Activated naive CD8-positive, alpha-beta T cell treated with anti-CD3 and anti-CD28 coated beads for 36 hours (primary cell): ENCODE measurements at places on chromosomes 5 and 9.

GRCh38 chr9:2473681-2474080, 147.9 kb upstream of the VLDLR start:
- H3K27ac ChIP-seq = no peak overlapping the region
- H3K36me3 ChIP-seq = no peaks in the 10 kb centered on the region
- no peaks in the 10 kb centered on the region for H3K4me1 ChIP-seq
- H3K27me3 ChIP-seq = peaks cover 11% of the 10 kb centered on the region

DNA sequence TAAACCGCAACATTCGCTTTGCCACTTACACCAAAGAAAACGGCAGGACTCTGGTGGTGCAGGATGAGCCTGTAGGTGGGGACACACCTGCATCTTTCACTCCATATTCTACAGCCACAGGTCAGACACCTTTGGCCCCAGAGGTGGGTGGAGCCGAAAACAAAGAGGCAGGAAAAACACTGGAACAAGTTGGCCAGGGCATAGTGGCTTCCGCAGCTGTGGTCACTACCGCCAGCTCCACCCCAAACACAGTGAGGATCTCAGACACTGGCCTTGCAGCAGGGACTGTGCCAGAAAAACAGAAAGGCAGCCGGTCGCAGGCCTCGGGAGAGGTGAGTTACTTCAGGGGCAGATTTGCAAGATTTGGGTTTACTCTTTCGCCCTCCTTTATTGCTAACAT, 33.8 kb downstream of the KDM3B start:
- DNase-seq = no peak
- H3K27me3 ChIP-seq = no peaks in the 10 kb centered on the region
- H3K4me1 ChIP-seq = no peaks in the 10 kb centered on the region
- H3K36me3 ChIP-seq = peaks cover 8% of the 10 kb centered on the region

- peaks cover 3% of the 10 kb centered on the region for H3K4me1 ChIP-seq
- H3K27ac ChIP-seq = no peak overlapping the region
- no peak overlapping the region for H3K4me3 ChIP-seq
- peaks cover 4% of the 10 kb centered on the region for H3K27me3 ChIP-seq
- H3K36me3 ChIP-seq = no peaks in the 10 kb centered on the region
These were observed 572.1 kb downstream of the TLE4 start for GRCh38 chr9:80143899-80144298.

DNA sequence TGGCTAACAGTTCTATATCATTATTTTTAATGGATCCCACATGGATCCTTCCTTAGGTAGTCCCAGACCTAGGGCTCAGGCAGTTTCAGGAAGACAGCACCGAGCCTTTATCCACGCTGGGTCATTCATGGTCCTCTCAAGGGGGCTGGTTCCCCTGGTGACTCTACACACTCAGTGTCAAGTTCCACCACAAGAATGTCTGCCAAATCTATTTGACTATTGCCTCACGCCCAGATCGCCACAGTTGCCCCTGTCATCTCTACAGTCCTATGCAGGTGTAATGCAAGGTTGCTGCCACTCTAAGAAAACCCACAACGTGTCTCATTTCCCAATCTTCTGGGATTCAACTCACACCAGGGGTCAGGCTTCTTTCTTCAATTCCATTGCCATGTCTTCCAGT, 8.0 kb upstream of the ZNF366 start:
- no peak for DNase-seq
- H3K4me3 ChIP-seq = no peak overlapping the region
- H3K36me3 ChIP-seq = no peaks in the 10 kb centered on the region
- peaks cover 13% of the 10 kb centered on the region for H3K4me1 ChIP-seq
- H3K27me3 ChIP-seq = peaks cover 15% of the 10 kb centered on the region
- no peak overlapping the region for H3K27ac ChIP-seq

GRCh38 chr5:159286420-159287035, 23.4 kb downstream of the UBLCP1 start:
- no peak for DNase-seq
- no peaks in the 10 kb centered on the region for H3K27me3 ChIP-seq
- no peak overlapping the region for H3K4me3 ChIP-seq
- H3K27ac ChIP-seq = no peak overlapping the region
- no peaks in the 10 kb centered on the region for H3K4me1 ChIP-seq

GRCh38 chr9:105051897-105052296, 123.9 kb upstream of the ABCA1 start:
- peaks cover 4% of the 10 kb centered on the region for H3K36me3 ChIP-seq
- H3K27ac ChIP-seq = no peak overlapping the region

- H3K4me3 ChIP-seq = no peak overlapping the region
- H3K36me3 ChIP-seq = no peaks in the 10 kb centered on the region
- no peaks in the 10 kb centered on the region for H3K27me3 ChIP-seq
- no peak for DNase-seq
These were observed 1.9 kb upstream of the DCAF10 start for GRCh38 chr9:37798677-37799076.

GRCh38 chr9:19087106-19088000, 15.4 kb downstream of the HAUS6 start:
- H3K36me3 ChIP-seq = peaks cover 17% of the 10 kb centered on the region
- no peak overlapping the region for H3K4me3 ChIP-seq
- H3K27me3 ChIP-seq = no peaks in the 10 kb centered on the region
- no peak for DNase-seq
- no peak overlapping the region for H3K27ac ChIP-seq

DNA sequence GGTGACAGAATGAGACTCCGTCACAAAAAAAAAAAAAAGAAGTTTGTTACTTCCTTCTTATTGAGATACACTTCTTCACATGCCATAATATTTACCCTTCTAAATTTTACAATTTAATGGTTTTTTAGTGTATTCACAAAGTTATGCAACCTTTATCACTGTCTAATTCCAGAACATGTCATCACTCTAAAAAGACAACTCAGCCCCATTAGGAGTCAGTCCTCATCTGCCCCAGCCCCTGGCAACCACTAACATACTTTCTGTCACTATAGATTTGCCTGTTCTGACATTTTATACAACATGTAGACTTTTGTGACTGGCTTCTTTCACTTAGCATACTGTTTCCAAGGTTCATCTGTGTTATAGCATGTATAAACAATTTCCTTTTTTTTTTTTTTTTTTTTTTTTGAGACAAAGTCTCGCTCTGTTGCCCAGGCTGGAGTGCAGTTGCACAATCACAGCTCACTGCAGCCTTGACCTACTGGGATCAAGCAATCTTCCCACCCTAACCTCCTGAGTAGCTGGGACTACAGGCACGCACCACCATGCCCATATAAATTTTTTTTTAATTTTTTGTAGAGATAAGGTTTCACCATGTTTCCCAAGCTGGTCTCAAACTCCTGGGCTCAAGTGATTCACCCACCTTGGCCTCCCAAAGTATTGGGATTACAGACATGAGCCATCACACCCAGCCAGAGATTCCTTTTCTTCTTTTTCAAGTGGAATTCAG, 18.0 kb downstream of the AQP3 start:
- no peak overlapping the region for H3K27ac ChIP-seq
- no peaks in the 10 kb centered on the region for H3K27me3 ChIP-seq
- H3K4me1 ChIP-seq = no peaks in the 10 kb centered on the region
- no peak for DNase-seq

DNA sequence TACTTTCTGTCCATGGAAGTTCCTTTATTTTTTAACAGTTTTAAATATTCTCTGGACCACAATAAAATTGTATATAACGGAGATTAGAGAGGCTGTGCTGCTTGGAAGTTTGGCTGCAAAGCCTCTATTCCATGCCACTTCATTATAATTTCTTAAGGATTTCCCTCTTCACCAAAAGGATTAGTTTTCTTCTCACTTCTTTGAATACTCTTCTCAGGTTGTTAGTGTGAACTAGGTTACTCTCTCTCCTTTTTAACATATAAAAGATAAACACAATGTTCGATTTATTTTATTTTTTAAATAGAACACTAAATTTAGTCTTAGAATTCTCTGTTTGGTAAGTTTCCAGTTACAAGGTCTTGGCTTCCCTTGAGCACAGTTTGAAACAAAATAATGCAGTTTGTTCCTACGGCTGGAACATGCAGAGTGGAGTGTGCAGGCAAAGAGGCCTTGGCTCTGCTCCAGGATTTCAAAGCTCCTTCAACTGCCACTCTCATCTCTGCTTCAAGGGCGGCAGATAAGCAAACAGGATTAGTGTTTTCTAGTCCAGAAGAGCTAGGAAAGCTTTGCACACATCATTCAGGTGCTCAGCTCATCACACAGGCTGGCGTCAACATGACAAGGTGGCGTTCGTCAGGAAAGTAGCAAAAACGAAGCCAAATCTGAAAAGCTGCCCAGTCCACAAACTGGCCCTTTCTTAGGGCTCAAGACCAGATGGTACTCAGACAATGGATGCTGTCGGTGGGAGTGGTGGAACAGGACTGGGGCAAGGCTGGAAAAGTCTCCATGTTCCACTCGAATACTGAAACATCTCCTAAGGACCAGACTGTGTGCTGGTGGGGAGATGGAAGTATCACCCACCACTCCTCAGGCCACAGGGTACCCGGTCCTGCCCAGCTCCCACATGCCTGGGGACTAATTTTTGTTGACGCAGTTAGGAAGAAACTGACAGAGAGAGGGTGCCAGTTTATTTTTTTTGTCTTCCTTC, 286.6 kb downstream of the CRB2 start:
- peaks cover 12% of the 10 kb centered on the region for H3K36me3 ChIP-seq
- H3K27me3 ChIP-seq = no peaks in the 10 kb centered on the region
- H3K4me3 ChIP-seq = no peak overlapping the region
- peaks cover 29% of the 10 kb centered on the region for H3K4me1 ChIP-seq
- H3K27ac ChIP-seq = no peak overlapping the region
- DNase-seq = no peak

- H3K4me1 ChIP-seq = no peaks in the 10 kb centered on the region
- no peak for DNase-seq
- H3K36me3 ChIP-seq = no peaks in the 10 kb centered on the region
- no peak overlapping the region for H3K4me3 ChIP-seq
These were observed 11.4 kb downstream of the VCAN start for GRCh38 chr5:83482961-83483360.

DNA sequence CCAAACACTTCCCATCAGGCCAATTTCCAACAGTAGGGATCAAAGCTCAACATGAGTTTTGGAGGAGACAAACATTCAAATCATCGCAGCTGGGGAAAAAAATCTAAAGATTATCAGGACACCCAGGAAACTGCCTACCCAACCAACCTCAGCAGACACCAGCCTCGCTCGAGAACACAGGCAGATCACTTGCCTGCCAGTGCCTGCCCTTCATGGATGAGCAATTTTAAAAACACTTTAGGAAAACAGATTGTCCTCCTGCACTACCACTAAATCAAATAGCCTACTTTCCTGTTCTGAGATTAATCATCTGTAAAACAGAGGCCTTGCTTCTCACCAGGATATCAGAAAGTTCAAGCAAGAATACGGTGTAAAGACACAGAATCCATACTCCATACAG, 14.7 kb upstream of the TMEM174 start:
- H3K27me3 ChIP-seq = peaks cover 98% of the 10 kb centered on the region
- no peak overlapping the region for H3K4me3 ChIP-seq
- peaks cover 24% of the 10 kb centered on the region for H3K4me1 ChIP-seq
- DNase-seq = no peak
- H3K36me3 ChIP-seq = no peaks in the 10 kb centered on the region

DNA sequence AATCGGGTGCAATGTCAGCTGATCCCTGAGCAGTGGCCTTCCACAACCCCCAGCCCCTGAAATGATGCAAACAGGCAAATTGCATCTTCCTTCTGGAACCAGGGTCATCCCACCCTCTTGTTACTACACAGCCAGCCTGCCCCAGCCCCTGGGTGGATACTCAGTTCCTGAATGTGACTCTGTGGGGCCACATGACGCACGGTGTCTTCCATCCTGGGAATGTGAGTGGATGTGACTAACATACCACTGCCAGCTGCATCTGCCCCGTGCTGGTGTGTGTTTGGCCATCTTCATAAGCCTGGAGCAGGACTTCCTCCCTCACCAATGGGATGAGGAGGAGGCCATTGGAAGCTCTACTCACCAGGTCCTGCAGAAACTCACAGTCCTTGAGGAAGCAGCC, 257.9 kb upstream of the ADAMTS16 start:
- no peak overlapping the region for H3K4me3 ChIP-seq
- H3K27ac ChIP-seq = no peak overlapping the region
- H3K4me1 ChIP-seq = no peaks in the 10 kb centered on the region
- no peaks in the 10 kb centered on the region for H3K36me3 ChIP-seq
- no peak for DNase-seq
